ENCODE measurements at places on chromosomes 3 and 15.

- DNase-seq = no peak
Observed at GRCh38 chr3:32847528-32847927, 29.7 kb downstream of the TRIM71 start.

- DNase-seq = no peak
Observed at GRCh38 chr15:71044006-71044405, 71.3 kb upstream of the THSD4 start.

- DNase-seq = no peak
Observed at GRCh38 chr15:88571852-88572259, 25.4 kb upstream of the DET1 start.

- DNase-seq = no peak
Observed at GRCh38 chr15:60083318-60083717, 79.2 kb downstream of the FOXB1 start.

DNA sequence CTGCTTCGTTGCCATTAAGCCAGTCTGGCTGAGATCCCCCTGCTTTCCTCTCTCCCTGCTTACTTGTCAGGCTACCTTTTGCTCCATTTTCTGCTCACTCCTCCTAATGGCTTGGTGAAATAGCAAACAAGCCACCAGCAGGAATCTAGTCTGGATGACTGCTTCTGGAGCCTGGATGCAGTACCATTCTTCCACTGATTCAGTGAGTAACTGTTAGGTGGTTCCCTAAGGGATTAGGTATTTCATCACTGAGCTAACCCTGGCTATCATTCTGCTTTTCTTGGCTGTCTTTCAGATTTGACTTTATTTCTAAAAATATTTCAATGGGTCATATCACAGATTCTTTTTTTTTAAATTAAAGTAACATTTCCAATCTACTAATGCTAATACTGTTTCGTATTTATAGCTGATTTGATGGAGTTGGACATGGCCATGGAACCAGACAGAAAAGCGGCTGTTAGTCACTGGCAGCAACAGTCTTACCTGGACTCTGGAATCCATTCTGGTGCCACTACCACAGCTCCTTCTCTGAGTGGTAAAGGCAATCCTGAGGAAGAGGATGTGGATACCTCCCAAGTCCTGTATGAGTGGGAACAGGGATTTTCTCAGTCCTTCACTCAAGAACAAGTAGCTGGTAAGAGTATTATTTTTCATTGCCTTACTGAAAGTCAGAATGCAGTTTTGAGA lies 25.0 kb downstream of the CTNNB1 start:
- DNase-seq = no peak

- DNase-seq = no peak
Observed at GRCh38 chr3:104032283-104032682, 1334.4 kb upstream of the ALCAM start.

All from cortex of kidney (tissue), 1 donor.